Left renal cortex interstitium (tissue), 4 donors: ENCODE measurements at places on chromosomes 3 and 15. TPM values are rescaled to one million over a fixed set of nuclear protein-coding genes. Genes with fewer than 3 reads are reported as not detected.

Gene SYNM
- polyA plus RNA-seq: 1.7 TPM

Gene BTD
- polyA plus RNA-seq: 21.8 TPM

DNA sequence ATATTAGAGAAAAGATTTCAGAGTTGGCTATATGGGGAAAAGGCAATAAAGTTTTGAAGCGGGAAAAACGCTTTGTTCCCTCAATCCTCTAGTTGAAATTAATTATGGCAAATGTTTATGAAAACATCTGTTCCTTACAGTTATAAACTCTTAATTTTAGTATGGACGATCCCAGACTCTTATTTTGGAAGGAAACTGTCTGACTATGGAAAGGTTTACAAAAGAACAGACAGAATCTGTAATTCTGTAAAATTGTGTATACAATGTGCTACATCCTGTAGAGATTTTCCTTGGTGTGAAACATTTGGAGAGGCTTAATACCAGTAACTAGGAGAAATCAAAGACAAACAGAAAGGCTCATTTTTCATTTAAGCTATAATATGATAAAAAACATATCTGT, 311.8 kb downstream of the TBC1D5 start:
- DNase-seq: no peak

- no peak for DNase-seq
These were observed 122.9 kb upstream of the CTNNB1 start for GRCh38 chr3:41076399-41076798.

- no peak for DNase-seq
These were observed 3.9 kb downstream of the ATR start for GRCh38 chr3:142574665-142575064.
